Stimulated activated CD4-positive, alpha-beta T cell treated with anti-CD3 and anti-CD28 coated beads, TNF-alpha, amount 100 ng/mL, for 24 hours (primary cell): ENCODE measurements at places on chromosomes 7 and 10.

- no peak for DNase-seq
These were observed at the start of gene DENND2A for GRCh38 chr7:140640727-140641523. TSS of gene DENND2A (minus strand) at chr7:140640813. CDS start at chr7:140602397, 38,416 bp downstream.

GRCh38 chr10:47099474-47099873, 188.2 kb downstream of the PTPN20 start:
- DNase-seq, result no peak

- DNase-seq, result no peak
These were observed 739.7 kb downstream of the PARD3 start for GRCh38 chr10:34075254-34075926.

DNA sequence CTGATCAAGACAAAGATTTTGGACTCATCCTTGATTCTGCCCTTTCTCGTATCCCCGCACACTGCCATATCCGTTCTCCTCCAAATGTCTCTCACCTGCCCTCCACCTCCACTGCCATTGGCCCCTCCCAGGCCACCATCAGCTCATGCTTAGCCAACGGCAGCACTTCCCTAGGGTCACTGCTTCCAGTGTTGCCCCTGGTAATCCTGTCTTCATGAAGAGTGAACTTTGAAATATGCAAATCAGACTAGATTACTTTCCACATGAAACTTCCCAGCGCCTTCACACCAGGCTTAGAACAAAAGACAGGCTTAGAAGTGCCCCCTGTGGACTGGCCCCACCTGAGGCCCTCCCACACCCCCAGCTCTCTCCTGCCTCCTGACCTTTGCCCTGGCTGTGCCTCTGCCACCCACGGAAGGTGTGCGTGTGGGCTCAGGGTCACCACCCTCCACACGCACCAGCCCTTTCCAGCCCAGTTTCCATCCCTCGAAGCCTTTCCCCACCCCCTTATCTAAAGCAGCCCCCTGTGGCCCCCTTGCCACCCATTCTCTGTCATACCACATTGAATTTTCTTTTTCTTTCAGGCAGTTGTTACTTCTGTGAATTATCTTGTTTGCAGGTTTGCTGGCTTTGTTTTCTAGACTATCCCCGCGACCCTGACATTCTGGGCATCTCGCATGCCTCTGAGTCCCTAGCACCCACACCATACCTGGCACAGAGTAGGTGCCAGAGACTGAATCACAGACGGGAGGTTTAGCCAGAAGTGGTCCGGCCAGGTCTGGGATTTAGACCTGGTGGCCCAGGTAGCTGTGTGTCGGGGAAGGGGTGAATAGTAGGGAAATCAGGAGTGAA, 26.8 kb upstream of the C10orf53 start:
- DNase-seq, result no peak

- DNase-seq, result no peak
These were observed 1239.3 kb downstream of the TYW1 start for GRCh38 chr7:68235937-68236336.

DNA sequence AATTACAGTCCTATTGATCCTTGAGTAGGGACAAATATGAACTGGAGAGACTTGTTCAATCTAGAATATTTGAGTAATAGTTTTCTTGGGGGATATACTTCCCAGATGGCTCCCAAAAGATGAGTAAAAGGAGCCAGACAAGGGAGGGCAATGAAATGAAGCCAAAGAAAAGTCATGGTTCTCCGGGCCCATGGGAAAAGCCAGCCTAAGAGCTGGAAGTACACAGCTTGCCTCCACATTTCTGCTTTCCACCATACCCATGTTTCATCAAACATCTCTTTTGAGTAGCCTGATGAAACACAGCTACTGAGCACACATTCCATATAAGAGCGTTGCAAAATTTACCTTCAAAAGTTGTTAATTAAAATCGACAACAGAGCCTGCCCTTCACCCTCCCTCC, 535.0 kb upstream of the FZD8 start:
- no peak for DNase-seq

- no peak for DNase-seq
These were observed 424.9 kb downstream of the CALN1 start for GRCh38 chr7:71987200-71987767.

DNA sequence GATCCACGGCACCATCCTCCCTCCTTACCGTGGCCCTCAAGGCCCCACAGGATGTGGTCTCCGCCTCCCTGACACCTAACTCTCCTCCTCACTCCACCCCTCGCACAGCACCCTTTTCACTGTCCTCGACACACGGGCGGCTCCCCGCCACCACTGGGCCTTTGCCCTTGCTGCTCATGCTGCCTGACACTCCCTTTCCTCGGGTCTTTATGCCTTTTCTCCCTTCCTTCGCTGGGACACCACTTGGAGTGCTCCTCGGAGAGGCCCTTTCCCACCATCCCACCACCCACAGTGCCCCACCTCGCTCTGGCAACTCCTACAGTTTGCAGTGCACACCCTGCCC, 7.9 kb upstream of the INMT start:
- no peak for DNase-seq

DNA sequence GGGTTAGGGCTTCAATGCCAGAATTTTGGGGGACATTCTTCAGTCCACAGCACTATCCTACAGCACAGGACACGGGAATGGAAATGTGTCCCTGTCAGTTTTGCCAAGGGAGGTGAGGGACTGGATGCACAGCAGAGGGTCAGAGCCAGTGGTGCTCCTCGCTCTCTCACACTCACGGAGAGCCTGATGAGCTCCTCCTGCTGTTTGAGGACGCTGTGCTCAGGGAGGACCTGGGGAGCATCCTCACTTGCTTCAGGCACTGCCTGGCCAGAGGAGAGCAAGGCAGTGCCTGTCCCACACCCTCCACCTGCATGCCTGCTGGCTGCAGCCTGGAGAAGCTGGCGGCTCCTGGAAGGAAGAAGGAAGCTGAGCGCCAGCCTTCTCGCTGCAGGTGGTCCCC, 58.6 kb downstream of the RAMP3 start:
- DNase-seq, result no peak
